Naive thymus-derived CD4-positive, alpha-beta T cell (primary cell): ENCODE measurements at places on chromosomes 6 and 20. TPM values are rescaled to one million over a fixed set of nuclear protein-coding genes. Genes with fewer than 3 reads are reported as not detected.

DNA sequence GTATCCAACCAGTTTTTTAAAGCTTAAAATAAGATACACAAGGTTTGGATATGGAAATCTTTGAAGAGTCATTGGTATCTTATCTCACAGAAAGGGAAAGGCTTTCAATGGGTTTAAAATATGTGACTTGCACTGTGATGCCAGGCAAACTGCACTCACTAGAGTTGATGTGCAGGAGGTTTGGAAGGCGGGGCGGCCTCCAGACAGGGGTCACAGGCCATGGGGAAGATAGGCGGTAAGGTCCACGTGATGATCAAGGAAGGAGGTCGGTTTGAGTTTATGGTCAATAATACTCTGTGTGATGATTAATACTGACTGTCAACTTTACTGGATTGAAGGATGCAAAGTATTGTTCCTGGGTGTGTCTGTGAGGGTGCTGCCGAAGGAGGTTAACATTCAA lies 9.5 kb upstream of the RAMACL start:
- H3K4me1 ChIP-seq, result no peaks in the 10 kb centered on the region
- no peak overlapping the region for H3K27ac ChIP-seq
- DNase-seq, result no peak
- no peak overlapping the region for H3K4me3 ChIP-seq
- H3K36me3 ChIP-seq, result no peaks in the 10 kb centered on the region
- H3K27me3 ChIP-seq, result no peaks in the 10 kb centered on the region

GRCh38 chr6:16511723-16512489 lies 249.4 kb downstream of the ATXN1 start:
- H3K4me1 ChIP-seq, result peaks cover 17% of the 10 kb centered on the region
- H3K27ac ChIP-seq, result no peak overlapping the region
- no peak for DNase-seq
- H3K36me3 ChIP-seq, result peaks cover 5% of the 10 kb centered on the region

DNA sequence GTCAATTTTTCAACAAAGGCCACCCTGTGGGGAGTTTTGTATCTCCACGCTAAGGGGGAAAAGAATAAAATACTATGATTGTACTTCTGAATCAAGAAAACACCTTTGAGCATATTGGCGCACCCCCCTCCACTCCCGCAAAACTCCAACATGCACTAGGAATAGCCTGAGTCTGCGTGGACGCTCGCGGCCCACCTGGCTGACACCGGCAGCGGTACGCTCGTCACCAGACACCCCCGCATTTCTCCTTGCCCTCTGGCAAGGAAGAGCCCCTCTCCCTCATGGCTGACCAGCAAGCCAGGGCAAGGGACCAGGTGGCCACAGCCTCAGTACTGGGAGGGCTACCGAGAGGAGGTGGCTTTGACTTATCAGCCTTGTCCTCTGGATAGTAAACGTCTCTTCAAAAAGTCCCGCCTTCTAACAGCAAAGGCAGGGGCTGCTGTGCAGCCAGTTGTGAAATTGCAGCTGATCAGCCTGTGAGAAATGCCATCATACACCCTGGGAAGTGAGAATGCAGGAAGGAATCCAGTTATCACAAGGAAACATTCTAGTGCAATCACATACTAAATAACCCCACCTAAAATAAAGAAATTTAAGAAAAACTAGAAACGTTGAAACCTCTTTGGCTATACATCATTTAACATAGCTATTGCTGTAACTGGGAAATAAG lies 84.2 kb downstream of the HUS1B start:
- H3K4me3 ChIP-seq, result no peak overlapping the region
- H3K36me3 ChIP-seq, result no peaks in the 10 kb centered on the region
- no peak for DNase-seq
- H3K27me3 ChIP-seq, result no peaks in the 10 kb centered on the region
- no peaks in the 10 kb centered on the region for H3K4me1 ChIP-seq

DNA sequence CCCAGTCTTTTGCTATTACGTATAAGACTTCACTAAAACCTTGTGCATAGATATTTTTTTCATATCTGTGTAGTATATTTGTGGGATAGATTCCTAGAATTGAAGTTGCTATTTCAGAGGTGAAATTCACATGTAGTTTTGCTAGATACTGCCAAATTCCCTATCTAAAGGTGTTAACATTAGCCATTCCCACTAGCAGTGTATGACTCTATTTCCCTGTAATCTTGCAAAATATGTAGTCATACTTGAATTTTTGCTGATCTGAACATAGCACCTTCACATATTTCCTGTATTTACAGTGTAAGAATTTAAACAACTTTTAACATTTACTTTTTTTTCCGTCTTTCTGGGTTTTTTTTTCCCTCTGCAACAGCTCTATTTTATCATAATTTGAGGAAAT lies 24.9 kb downstream of the SENP6 start:
- no peaks in the 10 kb centered on the region for H3K36me3 ChIP-seq
- H3K27ac ChIP-seq, result no peak overlapping the region

The LRFN2 gene
- not detected for total RNA-seq

The TTI1 gene
- 19.3 TPM for total RNA-seq
